Lower lobe of right lung (tissue), 2 donors: ENCODE measurements at places on chromosomes 5 and 9.
A peak's percentile ranks its signal among the peaks of the same experiment; 100 is the strongest.

DNA sequence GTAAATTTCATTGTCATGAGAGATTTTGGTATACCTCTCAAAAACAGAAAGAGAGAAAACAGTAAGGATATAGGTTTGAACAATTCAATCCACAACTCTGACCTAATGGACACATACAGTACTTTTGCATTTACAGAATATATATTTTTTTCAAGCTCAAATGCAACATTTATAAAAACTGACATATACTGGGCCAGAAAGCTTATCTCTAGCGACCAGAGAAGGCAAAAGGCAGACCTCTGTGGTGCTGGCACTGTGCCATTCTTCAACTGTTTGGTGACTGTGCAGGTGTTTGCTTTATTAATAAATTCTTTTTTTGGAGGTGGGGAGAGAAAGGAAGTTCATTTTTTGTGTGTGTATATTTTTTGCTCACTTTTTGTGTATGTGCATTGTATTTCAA is 6.0 kb upstream of the PLAC8L1 start:
- no peaks in the 10 kb centered on the region for H3K27me3 ChIP-seq
- H3K4me3 ChIP-seq: no peak overlapping the region
- no peak for DNase-seq
- no peak overlapping the region for H3K27ac ChIP-seq
- H3K36me3 ChIP-seq: peaks cover 40% of the 10 kb centered on the region
- no peaks in the 10 kb centered on the region for H3K4me1 ChIP-seq

DNA sequence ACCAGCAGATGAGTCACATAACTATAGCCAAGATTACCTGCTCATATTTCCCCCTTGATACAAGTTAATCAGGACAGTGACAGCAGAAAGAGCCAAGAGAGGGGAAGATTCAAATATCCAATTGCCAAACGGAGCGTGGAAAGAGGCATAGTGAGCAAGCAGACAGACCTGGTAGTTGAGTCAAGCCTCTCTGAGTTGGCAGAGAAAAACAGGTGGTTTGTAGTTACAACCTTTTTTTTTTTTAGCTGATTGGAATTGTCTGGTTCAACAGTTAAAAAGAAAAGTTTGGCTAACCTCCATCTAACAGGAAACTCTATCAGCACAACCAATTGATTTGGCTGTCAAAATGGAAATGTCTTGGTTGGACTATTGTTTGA is 272.1 kb downstream of the TLE1 start:
- H3K4me1 ChIP-seq: peaks cover 7% of the 10 kb centered on the region
- H3K27me3 ChIP-seq: no peaks in the 10 kb centered on the region
- H3K36me3 ChIP-seq: no peaks in the 10 kb centered on the region
- no peak overlapping the region for H3K4me3 ChIP-seq

DNA sequence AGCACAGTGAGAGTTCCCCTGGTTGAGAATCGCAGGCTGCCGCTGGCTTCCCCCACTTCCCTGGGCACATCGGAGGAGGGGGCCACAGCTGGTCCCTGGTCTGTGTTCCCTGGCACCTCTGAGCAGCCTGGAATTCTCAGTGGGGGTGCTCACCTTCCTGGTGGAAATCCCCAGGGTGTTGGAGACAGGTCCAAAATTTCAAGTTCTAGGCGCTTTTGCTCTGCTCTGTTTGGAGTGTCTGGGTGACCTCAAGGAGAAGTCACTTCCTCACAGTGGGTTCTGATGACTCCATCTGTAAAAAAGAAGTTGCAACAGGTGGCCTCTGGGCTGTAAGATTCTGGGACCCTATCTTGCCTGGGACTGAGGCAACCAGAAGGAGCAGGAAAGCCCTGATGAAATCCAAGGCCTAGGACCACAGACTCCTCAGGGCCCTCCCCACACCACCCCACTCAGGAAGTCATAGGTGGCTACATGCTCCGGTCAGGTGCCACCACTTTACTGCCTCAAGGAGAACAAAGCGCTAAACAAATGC is at the start of gene TRAF1:
Gene TRAF1, minus strand, starts transcription at position 400 of the 532 bp plus-strand sequence. CDS start 721 bp downstream, outside the sequence.
- no peaks in the 10 kb centered on the region for H3K36me3 ChIP-seq
- no peak for DNase-seq
- H3K27ac ChIP-seq: peak within 1 kb of the TSS; percentile 95
- H3K27me3 ChIP-seq: no peaks in the 10 kb centered on the region
- H3K4me3 ChIP-seq: peak within 1 kb of the TSS; percentile 84
- H3K4me1 ChIP-seq: peaks cover 29% of the 10 kb centered on the region

DNA sequence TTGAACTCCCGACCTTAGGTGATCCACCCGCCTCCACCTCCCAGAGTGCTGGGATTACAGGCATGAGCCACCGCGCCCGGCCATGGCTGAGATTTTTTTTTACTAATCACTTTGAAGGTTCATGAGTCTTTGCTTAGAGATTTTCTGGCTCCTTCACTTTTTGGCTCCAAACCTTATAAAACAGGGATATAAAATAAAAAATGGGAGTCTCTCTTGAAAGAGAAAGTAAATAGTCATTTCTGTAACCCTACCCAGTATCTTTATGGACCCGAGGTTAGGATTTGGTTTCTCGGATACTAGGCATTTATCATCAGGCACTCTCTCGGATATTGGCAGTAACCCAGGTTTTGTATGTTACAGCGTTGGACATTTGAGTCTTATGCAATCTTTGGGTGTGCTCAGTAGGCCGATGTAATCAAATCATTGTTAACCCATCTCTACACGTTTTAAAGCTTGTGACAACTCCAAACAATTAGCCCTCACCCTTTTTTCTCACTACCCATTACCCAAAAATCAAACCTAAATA is 25.3 kb downstream of the STXBP1 start:
- H3K27me3 ChIP-seq: no peaks in the 10 kb centered on the region
- H3K36me3 ChIP-seq: no peaks in the 10 kb centered on the region
- peak overlapping the region; percentile 62 for H3K27ac ChIP-seq

DNA sequence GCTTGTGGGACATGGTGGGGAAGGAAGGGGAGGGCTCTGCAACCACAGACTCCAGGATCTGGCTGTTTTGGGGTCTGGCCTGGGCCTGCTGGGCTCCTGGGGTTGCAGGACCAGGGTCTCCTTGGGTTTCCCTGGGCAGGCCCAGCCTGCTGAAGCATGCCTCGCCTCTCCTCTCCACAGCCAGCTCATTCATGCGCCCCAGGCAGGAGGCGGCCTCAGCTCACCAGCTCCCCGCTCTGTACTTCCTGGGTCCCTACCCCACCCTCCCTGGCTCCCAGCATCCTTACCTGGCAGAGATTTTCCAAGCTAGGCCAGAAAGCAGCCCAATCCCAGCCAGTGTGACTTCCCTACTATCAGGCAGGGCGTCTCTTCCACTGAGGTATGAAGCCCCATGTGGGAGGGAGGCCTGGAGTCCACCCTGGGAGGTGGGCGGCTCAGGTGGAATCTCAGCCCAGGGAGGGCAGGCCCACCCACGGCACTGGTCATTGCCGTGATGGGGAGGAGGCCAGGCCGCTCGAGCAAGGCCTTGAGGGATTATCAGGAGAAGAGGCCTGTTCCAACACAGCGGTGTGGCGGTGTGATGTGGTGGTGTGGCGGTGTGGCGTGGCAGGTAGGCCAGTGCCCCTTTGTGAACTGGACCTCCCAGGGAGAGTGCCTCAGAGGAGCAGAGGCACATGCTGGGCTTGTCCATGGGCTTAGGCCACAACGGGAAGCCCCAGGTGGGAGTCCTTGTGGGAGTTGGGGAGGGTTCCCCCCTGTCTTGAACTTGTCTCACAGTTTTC is 103.4 kb downstream of the DAB2IP start:
- no peaks in the 10 kb centered on the region for H3K27me3 ChIP-seq
- no peak for DNase-seq
- peaks cover 28% of the 10 kb centered on the region for H3K36me3 ChIP-seq

DNA sequence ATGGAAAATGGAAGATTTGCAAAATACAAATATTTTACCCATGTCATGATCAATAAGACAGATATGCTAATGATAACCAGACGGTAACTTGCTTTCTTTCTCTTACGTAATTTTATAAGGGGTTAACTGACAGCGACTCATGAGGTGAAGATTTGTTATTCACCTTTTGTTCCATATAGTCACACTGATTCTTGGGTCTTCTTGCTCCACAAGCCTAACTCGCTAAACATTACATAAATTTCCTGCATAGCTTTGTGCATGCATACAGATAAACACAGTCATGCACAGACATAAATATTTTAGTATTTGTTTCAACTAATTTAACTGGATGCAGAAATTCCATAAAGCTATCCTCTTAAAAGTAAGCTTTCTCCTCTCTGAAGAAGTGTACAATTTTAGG is 225.9 kb downstream of the VPS13A start:
- H3K36me3 ChIP-seq: peaks cover 18% of the 10 kb centered on the region
- H3K4me3 ChIP-seq: no peak overlapping the region
- no peak for DNase-seq

DNA sequence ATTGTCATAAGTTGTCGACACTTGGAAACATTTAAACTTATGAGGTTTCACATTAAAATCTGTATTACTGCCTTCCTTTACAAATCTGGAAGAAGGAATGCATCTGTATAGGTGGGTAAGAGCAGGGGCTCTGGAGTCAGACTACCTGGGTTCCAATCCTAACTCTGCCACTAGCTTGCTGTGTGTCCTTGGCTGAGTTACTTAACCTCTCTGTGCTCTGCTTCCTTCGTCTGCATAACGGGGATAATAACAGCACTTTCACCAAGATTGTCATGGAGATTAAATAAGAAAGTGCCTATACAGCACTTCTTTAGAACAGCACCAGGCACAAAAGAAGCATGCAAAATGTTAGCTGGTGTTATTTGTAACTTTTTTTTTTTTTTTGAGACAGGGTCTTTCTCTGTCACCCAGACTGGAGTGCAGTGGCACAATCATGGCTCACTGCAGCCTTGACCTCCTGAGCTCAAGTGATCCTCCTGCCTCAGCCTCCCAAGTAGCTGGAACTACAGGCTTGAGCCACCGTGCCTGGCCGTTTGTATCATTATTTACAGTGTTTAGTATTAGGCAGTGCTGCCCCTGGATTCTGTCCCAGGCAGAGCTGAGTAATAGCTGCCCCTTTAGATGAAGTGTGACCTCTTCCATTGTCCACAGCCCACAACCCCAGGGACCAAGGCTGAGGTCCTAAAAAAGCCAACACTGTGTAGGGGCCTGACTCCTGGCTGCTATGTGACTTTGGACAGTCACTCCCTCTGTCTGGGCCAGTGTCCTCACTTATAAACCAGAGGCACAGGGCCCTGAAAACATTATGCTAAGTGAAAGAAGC is 25.4 kb upstream of the TTLL11 start:
- no peak for DNase-seq
- no peaks in the 10 kb centered on the region for H3K36me3 ChIP-seq
- H3K4me1 ChIP-seq: no peaks in the 10 kb centered on the region
- no peak overlapping the region for H3K4me3 ChIP-seq
- H3K27me3 ChIP-seq: no peaks in the 10 kb centered on the region

DNA sequence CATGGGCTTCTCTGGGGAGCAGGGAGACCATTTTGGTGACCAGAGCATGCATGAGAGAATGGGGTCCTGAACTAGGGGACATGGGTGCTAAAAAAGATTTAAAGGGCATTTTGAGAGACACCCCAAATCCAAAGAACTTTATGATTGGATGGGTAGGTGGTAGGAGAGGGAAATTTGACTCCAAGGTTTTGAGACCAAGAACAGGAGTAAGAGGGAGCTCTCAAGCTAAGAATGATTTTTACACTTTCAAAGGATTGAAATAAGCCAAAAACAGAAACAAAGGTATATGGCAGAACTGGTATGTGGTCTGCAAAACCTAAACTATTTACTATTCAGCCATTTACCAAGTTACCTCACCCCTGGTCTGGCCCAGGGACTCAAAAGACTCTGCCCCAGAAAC is 318.2 kb upstream of the CLINT1 start:
- no peaks in the 10 kb centered on the region for H3K36me3 ChIP-seq
- H3K4me1 ChIP-seq: peaks cover 15% of the 10 kb centered on the region
- H3K27me3 ChIP-seq: no peaks in the 10 kb centered on the region
- no peak overlapping the region for H3K27ac ChIP-seq

- DNase-seq: no peak
- no peaks in the 10 kb centered on the region for H3K36me3 ChIP-seq
- H3K4me1 ChIP-seq: peaks cover 23% of the 10 kb centered on the region
Observed at GRCh38 chr9:133877967-133878366, 114.2 kb downstream of the VAV2 start.

GRCh38 chr5:36904677-36905076 is 28.1 kb downstream of the NIPBL start:
- no peaks in the 10 kb centered on the region for H3K36me3 ChIP-seq
- peaks cover 26% of the 10 kb centered on the region for H3K4me1 ChIP-seq
- no peak overlapping the region for H3K27ac ChIP-seq
- no peak for DNase-seq
- H3K27me3 ChIP-seq: no peaks in the 10 kb centered on the region

GRCh38 chr5:139795074-139796001 is at the start of gene PSD2:
TSS of gene PSD2 (plus strand) at chr5:139795808. CDS start at chr5:139809441, 13,633 bp downstream.
- H3K36me3 ChIP-seq: no peaks in the 10 kb centered on the region
- peaks cover 43% of the 10 kb centered on the region for H3K27me3 ChIP-seq
- peaks cover 18% of the 10 kb centered on the region for H3K4me1 ChIP-seq
- H3K4me3 ChIP-seq: peak within 1 kb of the TSS; percentile 39
- DNase-seq: no peak
- H3K27ac ChIP-seq: no peak within 1 kb of the TSS

DNA sequence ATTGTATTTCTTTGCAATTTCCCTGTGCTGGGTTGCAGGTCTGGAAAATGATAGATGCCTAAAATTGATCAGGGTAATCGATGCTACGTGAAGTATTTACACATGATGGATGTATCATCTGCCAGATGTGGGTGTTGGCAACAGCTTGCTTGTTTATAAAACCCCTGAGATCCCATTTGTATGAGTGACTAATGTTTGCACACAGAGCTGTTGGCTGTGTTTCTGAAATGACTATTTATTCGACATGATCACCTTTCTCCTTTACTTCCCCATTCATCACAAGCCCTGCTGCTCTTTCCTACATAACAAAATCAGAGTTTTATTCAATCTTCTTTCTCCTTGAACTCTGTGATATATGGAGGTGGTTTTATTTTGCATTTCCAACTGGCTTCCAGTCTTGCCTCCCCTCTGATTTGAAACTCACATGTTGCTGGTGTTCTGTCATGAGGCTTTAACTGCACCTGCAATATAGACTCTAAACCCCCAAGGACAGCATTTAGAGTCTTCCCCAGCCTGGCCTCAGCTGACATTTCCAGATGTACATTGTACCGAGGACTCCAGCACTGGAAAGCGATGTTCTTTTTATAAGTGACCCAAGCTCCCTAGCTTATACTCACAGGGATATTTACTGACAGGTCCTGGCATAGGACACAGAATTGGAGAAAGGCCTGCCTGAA is 50.7 kb upstream of the SHB start:
- no peaks in the 10 kb centered on the region for H3K4me1 ChIP-seq
- DNase-seq: no peak
- no peak overlapping the region for H3K4me3 ChIP-seq
- no peak overlapping the region for H3K27ac ChIP-seq
- no peaks in the 10 kb centered on the region for H3K27me3 ChIP-seq

- H3K4me3 ChIP-seq: no peak overlapping the region
- H3K4me1 ChIP-seq: no peaks in the 10 kb centered on the region
- H3K36me3 ChIP-seq: peaks cover 91% of the 10 kb centered on the region
- H3K27me3 ChIP-seq: no peaks in the 10 kb centered on the region
- no peak for DNase-seq
- no peak overlapping the region for H3K27ac ChIP-seq
Observed at GRCh38 chr5:37005946-37006540, 129.5 kb downstream of the NIPBL start.

GRCh38 chr9:98047002-98047401 is 9.5 kb upstream of the NANS start:
- no peak overlapping the region for H3K4me3 ChIP-seq
- no peak overlapping the region for H3K27ac ChIP-seq
- no peak for DNase-seq
- no peaks in the 10 kb centered on the region for H3K27me3 ChIP-seq
- H3K36me3 ChIP-seq: no peaks in the 10 kb centered on the region
